T-helper 17 cell (primary cell): ENCODE measurements at places on chromosomes 4 and X.

- no peak for DNase-seq
Observed at GRCh38 chrX:115362334-115363095, 73.0 kb downstream of the LUZP4 start.

DNA sequence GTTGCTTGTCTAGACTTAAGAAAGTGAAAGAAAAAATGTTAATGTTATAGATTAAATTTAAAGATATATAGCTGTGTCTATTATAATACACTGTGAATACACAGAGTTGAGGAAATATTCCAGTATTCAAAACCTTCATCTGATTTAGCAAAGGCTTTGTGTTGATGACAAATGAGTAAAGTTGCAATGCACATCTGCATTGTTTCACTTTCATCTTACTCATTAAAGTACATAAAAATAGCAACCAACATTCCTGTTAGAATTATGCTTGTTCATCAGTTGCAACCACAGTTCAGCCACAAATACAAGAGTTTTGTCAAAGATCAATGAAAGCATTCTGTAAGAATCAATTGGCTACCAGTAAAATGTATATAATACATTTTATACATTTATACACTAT is 346.4 kb upstream of the SLC7A11 start:
- no peak for DNase-seq

GRCh38 chrX:17170973-17171372 is 204.0 kb upstream of the NHS start:
- no peak for DNase-seq

DNA sequence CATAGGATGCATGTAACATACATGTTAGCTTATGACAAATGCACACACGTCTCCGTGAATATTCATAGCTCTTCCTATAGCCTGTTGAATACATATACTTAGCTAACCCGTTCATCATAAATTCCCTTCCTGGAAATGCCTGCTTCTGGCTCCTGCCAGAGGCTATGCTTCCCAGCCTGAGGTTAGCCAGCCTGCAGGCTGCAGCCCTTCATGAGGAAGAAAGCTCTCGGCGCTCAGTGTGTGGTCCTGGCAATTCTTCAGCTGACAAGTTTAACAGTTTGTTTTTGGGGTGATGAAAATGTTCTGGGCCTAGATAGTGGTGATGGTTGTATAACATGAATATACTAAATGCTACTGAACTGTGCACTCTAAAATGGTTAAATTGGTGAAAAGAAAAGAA is 48.8 kb upstream of the MAN2B2 start:
- DNase-seq: no peak

- no peak for DNase-seq
Observed at GRCh38 chrX:132059973-132060540, 37.0 kb downstream of the STK26 start.
